Heart left ventricle (tissue), 16 donors: ENCODE measurements at places on chromosomes 7 and 10. TPM values are rescaled to one million over a fixed set of nuclear protein-coding genes. Genes with fewer than 3 reads are reported as not detected.

- DNase-seq, result no peak
Measured at GRCh38 chr10:122159141-122159970, 111.7 kb upstream of the BTBD16 start.

DNA sequence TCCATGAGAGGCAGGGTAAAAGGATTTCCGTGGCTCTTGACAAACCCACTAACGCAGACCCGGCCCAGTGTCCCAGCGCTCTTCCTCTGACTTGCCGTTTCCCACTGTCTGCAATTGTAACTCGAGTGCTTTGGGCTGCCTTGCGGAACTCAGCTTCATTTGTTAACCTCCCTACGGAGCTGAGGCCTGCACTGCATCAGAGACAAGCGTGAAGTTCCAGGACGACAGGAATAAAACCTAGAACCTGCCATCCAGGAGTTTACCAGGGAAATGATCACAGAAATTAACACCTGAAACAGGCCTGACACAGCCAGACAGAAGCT is 76.2 kb downstream of the SFMBT2 start:
- peak; percentile 24 for DNase-seq

DNA sequence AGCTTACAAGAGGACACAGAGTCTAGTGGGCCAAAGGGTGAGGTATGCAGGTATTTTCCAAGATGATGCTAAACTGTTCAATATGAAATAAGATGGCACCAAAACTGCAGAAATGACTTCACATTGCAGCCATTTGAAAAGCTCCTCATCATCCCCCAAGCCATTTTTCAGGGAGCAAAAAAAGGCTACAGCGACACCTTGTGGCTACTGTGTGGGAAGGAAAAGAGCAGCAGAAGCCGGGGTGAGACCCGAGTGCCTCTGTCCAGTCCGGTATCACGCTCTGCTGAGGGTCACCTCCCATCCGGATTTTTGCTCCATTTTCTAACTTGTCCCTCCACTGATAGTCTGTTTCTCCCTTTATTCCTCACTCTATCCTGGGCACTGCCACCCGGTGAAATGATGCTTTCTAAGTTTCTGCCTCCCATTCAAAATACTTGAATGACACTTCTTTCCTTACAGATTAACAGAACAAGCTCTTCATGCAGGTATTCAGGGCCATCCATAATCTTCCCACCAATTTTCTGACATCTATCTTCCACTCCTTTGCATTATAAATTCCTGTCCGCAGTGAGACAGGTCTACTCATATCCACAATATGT is 220.2 kb downstream of the DGKI start:
- DNase-seq, result no peak

DNA sequence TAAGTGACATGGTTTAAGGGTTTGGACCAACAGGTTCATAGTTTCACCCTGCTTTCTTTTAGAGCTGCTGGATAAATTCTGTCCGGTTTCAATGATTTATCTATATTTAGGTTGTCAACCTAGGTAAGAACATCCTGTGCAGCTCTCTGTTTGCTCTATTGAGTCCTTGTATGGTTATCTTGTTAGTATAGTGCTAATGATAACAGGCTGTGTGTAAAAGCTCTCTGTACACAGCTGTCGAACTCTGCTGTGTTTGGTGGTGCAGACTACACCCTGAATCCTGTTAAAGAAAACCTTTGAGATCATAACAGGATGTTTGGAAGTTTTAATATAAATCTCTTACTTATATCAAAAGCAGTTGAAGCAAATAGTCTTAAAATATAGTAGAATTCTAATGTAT is 219.2 kb downstream of the SDK1 start:
- DNase-seq, result no peak

DNA sequence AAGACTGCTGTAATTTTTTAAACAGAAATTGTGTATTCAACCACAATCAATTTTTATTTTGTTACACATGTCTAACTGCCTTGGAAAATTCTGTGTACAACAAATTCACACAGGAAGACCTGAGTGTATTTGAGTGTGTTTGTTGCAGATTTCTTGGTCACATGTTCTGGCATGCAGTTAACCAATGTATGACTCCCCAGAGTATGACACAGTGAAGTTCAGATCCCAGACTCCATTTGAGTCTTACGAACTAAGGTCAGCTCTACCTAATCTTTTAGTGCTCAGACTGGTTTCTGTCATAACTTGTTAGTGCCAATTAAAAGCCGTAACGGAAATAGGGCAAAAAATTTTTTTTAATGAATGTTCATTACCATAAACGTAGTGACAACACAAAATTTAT is 5.8 kb downstream of the GNAI1 start:
- no peak for DNase-seq

- no peak for DNase-seq
Measured at GRCh38 chr10:89502549-89502948, 32.8 kb downstream of the SLC16A12 start.

The GATA3 gene
- total RNA-seq, result 3.4 TPM

The PTF1A gene
- not detected for total RNA-seq

The ADAM12 gene
- total RNA-seq, result 11.2 TPM
